ENCODE measurements at places on chromosomes 4 and X.

DNA sequence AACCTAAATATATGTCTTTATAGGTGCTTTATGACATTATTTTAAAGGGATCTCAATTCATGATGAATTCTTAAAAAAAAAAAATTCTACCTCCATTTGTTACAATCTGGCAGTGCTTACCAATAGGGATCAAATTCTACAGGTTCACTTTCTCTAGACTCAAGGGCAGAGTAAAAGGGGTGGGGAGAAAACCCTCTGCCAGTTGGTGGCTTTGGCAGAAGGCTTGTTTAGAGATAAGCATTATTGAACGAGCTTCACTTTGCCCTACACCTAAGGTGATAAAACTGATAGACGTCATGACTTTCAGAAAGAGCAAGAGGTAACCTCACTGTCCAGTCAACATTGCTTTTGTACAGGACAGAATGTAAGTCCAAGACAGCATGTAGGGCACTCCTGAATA is 53.6 kb downstream of the OSTC start:
- DNase-seq: no peak

GRCh38 chr4:66572949-66573348 is 902.7 kb upstream of the EPHA5 start:
- peak; percentile 10 for DNase-seq

DNA sequence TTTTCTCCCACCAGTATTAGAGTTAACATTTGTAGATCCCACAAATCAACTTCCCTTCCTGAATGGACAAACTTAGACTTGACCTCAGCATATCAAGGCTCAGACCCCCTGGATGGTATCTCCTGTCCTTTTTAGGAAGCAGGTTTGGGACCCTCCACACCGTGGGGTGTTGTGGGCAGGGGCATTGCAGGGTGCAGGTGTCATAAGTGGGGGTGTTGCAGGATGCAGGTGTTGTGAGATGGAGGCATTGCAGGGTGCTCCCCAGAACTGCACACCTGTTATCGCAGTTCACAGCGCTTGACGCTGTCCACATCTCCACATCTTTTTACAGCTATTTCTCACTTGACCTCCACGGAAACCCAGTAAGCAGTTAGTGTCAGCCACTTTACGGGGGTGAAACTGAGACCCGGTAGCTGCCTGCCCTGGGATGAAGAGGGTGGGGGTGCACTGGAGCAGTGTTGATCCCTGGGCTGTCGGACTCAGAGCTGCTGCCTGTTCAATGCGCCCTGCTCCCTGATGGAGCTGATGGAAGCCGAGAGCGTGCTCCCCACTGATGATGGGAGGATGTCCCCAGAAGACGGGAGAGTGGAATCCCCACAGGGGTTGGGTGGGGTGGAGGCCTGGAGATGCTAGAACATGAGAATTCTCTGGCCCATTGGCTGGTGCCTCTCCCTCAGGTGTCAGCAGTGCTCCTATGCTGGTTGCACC is 25.3 kb downstream of the SH3TC1 start:
- DNase-seq: no peak

GRCh38 chr4:141016117-141016798 is 117.0 kb downstream of the RNF150 start:
- DNase-seq: no peak

- no peak for DNase-seq
Measured at GRCh38 chr4:100540131-100540530, 22.3 kb upstream of the EMCN start.

GRCh38 chr4:173537613-173538147 is 7.7 kb upstream of the HAND2 start:
- no peak for DNase-seq

DNA sequence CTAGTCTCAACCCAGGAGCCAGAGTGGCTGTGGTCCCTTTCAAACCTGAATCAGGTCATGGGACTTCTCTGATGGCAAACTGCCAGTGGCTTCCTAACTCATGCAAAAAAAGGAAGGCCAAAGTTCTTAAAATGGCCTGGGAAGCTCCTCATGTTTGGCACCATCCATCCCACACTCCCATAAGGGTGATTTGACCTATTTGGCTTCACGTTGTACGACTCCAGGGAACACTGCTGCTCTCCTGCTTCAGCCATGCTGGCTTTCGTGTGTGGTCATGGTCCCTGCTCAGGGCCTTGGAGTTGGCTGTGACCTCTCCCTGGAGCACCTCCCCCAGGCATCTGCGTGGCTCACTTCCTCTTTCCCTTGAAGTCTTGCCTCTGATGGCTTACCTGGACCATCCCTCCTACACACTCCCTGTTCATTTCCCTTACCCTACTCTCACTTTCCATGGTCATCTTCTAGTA is 12.8 kb upstream of the TMSB4X start:
- no peak for DNase-seq

- peak; percentile 77 for DNase-seq
Measured at GRCh38 chr4:72489267-72489666, 79.8 kb downstream of the ADAMTS3 start.

DNA sequence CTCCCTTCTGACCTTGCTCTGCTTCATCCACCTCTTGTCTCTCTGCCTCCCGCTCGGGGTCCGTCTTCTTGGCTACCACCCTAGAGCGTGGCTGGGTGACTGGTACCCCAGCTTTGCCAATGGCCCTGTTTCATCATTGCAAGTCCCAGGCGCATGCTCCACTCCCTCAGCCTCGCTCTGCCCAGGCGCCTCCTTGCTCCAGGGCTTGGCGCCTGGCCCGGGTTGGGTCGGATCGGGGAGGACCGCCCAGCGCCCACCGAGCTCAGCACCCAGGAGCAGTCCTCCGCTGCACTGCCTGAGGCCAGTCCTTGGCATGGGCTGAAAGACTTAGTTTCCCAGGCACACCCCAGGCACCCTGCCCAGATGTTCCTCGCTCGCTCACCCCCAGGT is 577 bp downstream of the BGN start:
- DNase-seq: no peak

- no peak for DNase-seq
Measured at GRCh38 chr4:34572026-34572425, 1672.3 kb downstream of the ARAP2 start.

GRCh38 chr4:147325571-147325981 is 155.3 kb upstream of the EDNRA start:
- no peak for DNase-seq

GRCh38 chr4:169080981-169081380 is 70.9 kb upstream of the CBR4 start:
- no peak for DNase-seq

GRCh38 chr4:53937918-53938317 is 126.5 kb downstream of the CHIC2 start:
- no peak for DNase-seq

- DNase-seq: no peak
Measured at GRCh38 chr4:168748807-168749206, 252.0 kb downstream of the PALLD start.

GRCh38 chr4:84159762-84160161 is 339.3 kb downstream of the NKX6-1 start:
- DNase-seq: no peak

DNA sequence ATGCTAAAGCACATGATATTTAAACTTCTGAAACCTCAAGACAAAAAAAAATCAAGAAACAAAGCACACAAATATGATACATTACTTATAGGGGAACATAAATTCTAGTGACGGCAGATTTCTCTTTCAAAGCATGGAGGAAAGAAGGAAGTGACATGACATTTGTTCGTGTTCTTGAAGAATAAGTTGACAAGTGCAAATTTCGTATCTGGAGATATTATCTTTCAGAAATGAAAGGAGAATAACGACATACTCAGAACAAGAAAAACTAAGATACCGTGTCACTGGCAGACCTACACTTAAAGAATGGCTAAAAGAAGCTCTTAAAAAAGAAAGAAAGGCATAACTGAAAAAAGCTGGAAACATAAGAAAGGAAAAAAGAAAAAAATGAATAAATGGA is 16.6 kb downstream of the CENPVL2 start:
- no peak for DNase-seq

DNA sequence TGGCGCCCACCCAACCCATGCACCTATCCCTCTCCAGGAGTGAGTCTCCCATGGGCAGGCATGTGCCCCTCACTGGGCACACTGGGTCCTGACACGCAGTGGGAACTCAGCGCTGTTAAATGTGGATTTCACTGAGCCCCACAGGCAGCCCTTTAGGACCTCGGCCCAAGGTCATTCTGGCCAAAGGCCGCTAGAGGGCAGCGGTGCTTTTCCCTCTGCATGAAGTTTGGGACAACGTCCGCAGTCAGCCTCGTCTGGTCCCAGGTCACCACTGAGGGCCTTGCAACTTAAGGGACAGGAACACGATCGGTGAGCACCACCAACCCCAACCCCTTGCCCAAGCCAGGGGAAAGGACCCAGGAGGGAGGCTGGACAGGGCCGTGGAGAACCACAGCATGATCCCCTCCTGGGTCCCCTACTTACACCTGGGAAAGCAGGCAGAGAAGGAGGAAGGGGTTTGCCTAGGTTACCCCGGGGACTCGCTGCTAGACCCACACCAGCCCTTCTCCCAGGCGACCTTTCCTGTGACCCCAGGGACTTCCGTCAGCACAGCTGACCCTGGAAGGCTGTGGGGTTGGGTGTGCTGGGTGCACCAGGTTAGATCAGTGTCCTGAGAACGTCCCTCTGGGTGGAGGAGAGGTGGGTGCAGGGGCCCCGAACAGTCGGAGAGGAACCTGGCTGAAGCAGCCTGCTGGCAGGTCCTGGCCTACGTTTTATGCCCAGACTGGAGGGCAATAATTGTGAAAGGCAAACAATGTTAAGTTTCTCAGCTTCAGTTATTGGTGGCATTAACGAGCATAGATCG is 24.0 kb downstream of the CYTL1 start:
- no peak for DNase-seq

DNA sequence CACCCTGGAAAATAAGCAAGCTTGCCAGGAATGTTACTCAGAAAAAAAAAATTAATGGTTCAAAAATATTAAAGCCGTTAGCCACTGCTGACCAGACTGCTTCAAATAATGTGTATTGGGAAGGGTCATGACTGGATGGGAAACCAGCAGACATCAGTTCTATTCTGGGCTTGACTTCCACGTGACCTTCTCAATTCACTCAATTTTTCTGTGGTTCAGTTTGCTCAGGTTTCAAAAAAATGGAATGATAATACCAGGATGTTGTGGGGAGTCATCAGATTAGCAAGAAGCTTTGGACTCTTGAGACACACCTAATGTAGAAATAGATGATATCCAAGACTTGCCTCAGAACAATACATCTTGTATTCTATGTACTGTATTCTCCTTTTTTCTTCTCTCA is 541.9 kb upstream of the BOD1L1 start:
- DNase-seq: no peak

DNA sequence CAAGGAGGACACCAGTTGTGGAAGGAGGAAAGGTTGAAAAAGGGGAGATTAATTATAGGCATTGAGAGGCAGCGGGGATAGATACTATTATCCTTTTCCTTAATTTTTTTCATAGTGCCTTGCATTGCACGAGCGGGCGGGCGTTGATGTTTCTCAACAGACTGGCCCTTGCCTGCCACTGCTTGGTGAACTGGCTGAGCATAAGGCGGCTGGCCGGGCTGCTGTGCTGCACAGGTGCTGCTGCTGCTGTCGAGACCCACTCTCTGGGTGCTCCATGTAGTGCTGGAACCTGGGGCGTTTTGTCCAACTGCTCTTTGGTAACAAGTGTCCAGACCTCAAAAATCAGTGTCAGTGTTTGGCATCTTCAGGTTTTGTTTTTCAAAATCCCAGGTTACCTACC is 83.3 kb upstream of the PAQR3 start:
- no peak for DNase-seq

GRCh38 chr4:26609391-26609790 is 25.5 kb downstream of the TBC1D19 start:
- no peak for DNase-seq
